ENCODE measurements at places on chromosomes 12 and 14. TPM values are rescaled to one million over a fixed set of nuclear protein-coding genes. Genes with fewer than 3 reads are reported as not detected.
A peak's percentile ranks its signal among the peaks of the same experiment; 100 is the strongest.

DNA sequence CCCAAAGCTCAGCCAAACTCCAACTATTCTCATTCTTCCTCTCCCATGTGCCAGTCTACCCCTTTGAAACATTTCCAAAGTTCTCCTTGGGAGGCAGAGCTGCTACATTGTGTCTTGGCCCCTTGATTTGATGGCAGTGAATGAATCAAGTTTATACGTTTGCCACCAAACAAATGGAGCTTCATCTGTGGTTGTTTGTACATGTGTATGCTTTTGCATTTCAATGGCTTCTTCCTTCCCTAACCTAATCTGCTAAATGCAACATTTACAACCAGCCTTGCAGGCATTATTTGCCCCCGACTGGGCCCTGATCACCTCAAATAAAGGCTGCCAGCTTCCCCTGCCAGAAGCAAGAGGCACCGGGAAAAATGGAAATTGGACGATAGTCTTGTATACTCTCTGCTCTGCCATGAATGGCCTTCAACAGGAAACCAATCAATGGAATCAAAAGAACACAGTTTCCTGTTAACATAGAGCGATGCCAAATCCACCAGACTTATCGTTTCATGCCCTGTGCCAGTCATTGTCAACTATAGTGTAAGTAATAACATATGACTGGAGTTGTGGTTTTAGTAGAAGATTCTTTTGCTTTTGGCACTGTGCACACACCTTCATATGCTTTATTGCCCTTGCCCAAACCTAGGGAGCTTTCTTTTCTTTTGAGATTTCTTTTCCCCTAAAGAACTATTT, 97.8 kb downstream of the TMEM30B start:
- DNase-seq: no peak

DNA sequence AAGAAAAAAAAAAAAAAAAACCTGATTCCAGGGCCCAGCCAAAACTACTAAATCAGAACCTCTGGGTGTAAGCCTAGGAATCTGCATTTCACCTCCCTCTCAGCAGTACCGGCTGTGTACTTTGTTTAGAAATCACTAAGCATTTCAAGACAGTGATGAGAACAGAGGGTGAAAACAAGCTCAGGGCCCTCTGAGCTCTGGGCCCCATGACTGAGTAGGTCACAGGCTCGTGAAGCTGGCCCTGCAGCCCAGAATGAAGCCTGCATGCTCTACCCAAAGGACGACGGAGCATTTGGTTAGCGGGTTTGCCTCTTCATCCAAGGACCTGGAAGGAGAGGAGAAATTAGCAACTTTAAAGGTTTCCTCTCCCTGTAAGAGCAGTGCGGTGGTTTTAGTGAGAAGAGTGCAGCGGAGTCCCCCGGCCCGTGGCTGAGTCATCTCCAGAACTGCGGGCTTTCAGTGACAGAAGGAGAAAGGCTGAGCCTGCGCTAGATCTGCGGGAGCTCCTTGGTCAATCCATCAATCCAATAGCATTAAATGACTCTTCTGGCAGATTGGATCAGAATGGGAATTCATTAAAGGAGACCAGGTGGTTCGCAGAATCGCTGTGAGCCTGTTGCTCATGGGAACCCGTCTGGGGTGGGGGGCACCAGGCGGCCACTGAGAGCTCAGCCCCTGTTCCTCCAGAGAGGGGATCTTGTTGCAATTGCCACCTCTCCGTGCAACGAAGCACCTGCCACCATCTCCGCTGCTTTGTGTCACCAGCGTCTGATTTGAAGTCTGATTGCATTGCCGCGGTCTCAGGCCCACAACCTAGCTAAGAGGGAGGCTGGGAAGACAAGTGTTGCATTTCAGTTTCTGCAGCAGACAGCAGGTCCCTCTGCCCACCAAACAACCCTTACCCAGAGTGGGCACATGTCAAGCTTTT, 7.3 kb downstream of the IL31 start:
- DNase-seq: no peak

DNA sequence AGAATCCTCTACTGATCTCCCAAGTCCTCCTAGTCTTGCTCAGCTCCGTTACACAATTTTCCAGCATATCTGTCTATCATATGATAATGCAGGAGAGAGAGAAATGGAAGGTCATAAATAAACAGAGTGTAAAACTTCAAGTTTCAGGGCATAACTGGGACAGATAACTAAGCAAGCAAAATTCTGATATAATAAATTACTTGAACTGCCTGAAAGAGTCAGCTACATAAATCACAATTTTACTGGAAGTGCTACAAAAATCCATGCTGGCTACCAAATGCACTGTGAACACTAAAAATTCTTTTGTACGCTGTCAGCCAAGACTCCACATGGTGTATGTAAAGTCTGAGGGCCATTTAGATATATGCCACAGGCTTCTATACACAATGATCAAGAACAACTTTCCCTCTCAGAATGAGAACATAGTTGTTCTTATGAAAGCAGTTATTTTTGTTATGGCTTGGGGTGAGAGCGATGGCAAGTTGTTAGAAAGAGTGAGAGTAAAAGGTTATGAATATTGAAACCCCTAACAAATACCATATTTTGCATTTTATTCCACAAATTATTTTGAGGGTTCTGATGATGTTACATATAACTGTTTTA, 41.1 kb downstream of the GRIP1 start:
- no peak for DNase-seq

DNA sequence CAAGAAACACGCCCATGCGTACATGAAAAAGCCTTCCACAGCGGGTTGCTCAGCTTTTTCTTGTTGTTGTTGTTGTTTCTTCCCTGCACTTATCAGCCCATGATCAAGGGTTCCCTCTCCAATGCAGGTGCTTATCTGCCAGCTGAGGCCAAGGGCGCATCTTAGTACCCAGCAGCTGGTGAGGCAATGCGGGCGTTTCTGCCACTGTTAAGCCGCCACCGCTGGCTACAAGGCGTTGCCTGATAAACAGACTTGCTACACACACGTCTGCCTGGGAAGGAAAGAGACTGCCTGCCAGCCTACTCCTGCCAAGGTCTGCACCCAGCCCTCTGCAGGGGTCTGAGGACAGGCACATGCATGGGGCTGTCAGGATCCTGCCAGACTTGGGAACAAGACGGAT, 345.9 kb downstream of the BCL11B start:
- DNase-seq: no peak

DNA sequence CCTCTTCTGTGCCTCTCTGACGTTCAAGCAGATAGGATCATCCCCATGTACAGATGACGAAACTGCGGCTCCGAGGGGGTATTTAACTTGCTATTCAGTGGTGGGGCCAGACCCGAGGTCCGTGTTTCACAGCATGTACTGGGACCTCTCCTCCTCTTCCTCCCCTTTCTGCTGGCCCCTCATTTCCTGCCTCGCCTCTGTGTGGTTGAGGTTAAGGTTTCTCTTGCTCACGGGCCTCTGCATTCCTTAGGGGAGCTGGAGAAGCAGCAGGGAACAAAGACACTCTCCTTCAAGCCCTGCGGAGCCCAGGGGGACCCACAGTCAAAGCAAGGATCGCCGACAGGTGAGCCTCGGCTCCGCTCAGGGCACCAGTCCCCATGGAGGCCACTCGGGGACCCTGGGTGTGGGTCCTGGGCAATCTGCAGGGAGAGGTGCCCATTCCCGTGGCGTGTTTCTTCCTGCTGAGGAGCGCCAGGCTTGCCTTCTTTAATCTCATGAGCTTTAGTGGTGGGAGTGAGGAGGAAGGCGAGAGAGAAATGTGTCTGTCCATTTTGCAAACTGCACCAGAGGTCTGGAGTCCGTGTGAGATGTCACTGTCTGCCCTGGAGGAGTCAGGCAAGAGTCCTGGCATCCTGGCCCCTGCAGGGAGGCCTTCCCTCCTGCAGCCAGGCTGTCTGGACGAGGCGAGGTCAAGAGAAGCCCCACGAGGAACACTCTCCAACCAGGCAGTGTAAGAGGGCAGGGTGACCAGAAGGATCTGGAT, 45.0 kb downstream of the SLC6A12 start:
- DNase-seq: no peak

DNA sequence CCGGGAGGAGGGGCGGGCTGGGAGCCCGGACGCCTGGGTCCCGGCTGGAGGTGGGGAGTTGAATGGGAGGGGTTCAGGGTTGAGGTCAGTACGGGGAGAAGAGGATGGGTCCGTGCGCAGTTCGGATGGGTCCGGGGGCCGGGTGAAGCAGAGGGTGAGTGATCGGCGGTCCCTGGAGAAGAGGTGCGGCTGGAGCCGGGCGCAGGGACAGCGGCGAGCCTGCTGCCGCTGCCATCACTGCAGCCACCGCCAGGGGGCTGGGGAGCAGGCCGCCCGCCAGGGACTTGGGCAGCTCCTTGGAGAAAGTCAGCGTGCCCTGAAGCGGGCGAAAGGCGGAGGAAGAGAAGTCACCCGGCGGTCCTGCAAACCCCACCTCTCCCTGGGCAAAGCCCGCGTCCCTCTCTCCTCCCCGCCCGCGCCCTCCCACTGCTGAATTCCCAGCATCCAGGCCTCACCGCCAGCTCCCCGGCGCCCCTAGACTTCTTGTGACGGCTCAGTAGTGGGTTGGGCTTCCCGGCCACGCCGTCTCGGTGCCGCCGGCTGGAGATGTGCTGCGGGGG, 6.0 kb upstream of the GPR84 start:
- no peak for DNase-seq

Gene CFAP73
- total RNA-seq: not detected

GRCh38 chr12:42469355-42470175, 120.0 kb downstream of the PRICKLE1 start:
- no peak for DNase-seq

DNA sequence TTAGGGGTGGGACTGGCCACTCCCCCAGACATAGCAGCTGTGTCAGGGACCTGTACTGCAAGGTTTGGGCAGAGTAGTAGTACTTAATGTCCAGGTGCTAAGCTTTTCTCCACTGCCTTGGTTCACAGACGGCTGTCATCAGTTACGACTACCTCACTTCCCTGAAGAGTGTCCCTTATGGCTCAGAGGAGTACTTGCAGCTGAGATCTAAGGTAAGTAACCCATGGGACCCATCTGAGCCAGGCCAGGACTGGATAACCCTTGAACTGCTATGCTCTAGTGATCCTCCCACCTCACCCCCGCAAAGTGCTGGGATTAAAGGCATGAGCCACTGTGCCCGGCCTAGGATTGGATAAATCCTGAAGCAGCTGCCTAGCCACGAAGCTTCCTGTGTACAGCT, 22.4 kb downstream of the ADCK1 start:
- no peak for DNase-seq

DNA sequence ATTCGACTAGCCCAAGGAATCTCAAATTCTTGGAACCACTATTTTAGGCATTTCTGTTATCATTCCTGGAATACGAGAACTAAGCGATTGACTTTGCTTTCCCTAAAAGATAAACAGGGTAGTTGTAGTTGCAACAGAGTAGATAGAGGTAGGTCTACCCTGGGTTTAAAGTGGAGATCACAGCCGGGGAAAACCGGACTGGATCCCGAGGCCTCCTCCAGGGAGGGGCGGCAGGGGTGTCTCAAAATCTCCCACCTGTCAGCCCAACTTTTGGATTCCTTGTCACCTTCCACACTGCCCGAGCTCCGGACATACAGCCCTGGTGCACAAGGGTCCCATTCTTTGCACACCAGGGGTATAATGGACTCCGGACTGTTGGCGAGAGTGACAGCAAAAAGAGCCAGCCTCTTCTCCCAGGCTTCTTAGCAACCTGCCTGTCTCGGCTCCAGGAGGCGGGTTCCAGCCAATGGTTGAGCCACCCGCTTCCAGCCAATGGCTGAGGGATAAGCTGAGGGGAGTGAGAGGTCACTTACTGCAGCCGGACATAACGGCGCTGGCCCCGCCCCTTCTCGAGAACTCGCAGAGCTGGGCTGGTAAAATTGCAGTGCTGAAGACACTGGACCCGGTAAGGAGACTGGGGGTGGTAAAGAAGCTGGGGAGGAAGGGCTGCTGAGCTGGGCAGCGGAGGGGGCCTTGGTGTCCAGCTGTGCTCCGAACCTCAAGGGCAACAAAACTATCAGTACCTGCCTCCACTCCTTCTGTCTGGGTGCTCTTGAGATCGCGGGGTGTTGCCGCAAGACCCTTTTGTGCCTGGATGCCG, at the start of gene SUOX:
TSS of gene SUOX (plus strand) at position 562 of the 820 bp plus-strand sequence. CDS start 4,946 bp downstream, outside the sequence.
- peak; percentile 93 for DNase-seq

DNA sequence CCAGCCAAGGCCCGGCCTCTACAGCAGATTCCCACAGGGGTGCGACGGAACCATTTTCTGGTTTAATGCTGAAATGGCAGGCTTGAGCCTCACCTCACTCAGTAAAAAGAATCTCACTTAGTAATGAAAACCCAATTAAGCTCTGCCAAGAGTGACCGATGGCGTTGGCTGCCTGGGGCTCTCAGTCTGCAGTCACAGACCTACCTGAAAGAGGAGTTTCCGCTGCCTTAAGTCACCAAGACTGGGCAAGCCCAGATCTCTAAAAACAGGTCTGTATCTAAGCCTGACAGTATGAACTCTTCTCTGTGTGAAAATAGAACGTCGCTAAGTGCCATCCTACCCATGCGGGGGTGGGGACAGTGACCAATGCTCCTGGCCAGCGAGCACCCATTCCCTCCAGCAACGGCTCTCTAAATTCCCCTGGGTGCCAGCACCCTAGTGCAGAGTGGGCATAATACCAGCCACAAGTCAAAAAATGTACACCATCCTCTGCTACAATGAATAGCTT, 107.3 kb downstream of the FOXN3 start:
- no peak for DNase-seq

DNA sequence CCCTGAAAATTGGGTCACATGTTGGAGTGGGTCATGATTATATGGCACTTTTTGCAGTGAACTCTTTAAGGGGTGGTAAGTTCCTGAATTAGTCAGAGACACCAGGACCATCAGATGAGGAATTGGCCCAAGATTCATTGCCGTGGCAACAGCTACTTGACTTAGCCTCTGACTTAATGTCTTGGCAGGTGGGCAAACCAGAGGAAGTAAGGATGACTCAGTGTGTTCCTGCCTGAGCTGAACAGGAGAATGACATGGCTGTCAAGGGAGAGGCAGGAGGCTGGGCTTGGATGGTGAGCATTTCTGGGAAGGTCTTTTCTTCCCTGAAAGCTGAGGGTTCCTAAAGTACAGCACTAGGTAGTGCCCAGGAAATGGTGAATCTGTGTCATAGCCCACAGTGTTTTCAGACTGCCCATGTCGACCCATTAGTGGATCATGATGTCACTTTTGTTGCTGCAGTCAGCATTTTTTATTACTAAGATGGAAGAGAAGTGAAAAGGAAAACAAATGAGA, 170.1 kb upstream of the PWP1 start:
- no peak for DNase-seq

DNA sequence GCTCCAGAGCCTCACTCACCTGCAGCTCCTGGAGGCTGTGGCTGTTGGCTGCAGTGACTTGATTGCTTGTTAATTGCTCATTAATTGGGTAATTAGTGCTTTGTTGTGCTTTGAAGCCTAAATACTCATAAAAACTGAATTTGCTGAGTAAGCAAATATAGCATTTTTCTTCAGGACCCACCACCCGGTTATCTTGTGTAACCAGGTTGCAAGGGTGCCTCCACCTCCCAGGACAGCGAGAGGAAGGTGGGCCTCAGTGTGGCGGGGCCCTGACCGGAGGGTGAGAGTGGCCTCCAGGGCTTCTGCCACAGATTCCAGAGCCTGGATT, 48.7 kb downstream of the FBRSL1 start:
- DNase-seq: no peak

- DNase-seq: no peak
Measured at GRCh38 chr12:8662593-8662992, at the start of gene MFAP5. Gene MFAP5, minus strand, starts transcription at chr12:8662826. Its CDS starts 722 bp downstream, at chr12:8662104.

Gene KRT80
- total RNA-seq: 1.7 TPM
